Heart right ventricle (tissue), 16 donors: ENCODE measurements at places on chromosomes 11 and 22. TPM values are rescaled to one million over a fixed set of nuclear protein-coding genes. Genes with fewer than 3 reads are reported as not detected.
A peak's percentile ranks its signal among the peaks of the same experiment; 100 is the strongest.

The CFAP300 gene
- total RNA-seq = 0.61 TPM

DNA sequence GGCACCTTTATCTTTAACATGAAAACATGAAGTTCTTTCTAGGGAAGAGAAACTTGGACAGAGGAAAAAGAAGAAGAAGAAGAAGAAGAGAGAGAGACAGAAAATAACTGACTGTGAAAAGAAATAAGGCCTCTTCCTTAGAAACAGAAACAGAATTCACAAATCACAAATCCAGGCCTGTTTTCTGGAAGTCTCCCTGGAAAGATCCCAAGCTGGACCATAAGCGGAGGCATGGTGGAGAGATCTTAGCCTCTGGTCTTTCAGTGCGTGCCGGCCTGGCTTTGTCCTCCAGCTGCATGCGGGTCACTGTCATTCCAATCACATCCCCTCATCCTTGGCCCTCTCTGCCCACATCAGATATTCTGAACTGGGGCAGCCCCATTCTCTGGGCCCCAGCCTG is 6.9 kb downstream of the FXYD6 start:
- H3K4me3 ChIP-seq = no peak overlapping the region
- no peaks in the 10 kb centered on the region for H3K27me3 ChIP-seq
- H3K36me3 ChIP-seq = no peaks in the 10 kb centered on the region

GRCh38 chr11:134346101-134346975 is 14.6 kb downstream of the GLB1L2 start:
- no peaks in the 10 kb centered on the region for H3K4me1 ChIP-seq
- H3K27ac ChIP-seq = no peak overlapping the region
- no peaks in the 10 kb centered on the region for H3K27me3 ChIP-seq
- no peaks in the 10 kb centered on the region for H3K36me3 ChIP-seq

GRCh38 chr22:49693416-49693815 is 134.3 kb downstream of the BRD1 start:
- no peaks in the 10 kb centered on the region for H3K4me1 ChIP-seq
- H3K27me3 ChIP-seq = peaks cover 3% of the 10 kb centered on the region
- H3K27ac ChIP-seq = no peak overlapping the region
- H3K4me3 ChIP-seq = no peak overlapping the region
- DNase-seq = no peak

DNA sequence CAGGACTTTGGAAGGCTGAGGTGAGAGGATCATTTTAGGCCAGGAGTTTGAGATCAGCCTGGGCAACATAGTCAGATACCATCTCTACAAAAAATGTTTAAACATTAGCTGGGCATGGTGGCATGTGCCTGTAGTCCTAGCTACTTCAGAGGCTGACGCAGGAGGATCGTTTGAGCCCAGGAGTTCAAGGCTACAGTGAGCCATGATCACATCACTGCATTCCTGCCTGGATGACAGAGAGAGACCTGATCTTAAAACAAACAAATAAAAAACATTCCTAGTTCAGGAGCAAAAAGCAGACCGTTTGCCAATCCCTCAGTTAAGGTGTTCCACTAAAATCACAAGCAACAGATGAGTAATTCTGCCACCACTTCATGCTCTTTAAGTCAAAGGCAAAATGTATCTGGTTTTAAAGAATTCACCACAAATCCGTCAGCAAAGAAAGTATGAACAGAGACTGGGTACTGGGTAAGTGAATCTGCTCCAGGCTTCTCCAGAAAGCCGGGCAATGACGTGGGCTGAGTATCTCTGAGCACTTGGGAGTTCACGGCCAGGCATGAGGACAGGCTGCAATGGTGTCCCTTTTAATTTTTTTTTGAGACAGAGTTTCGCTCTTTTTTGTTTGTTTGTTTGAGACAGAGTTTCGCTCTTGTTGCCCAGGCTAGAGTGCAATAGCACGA is 19.5 kb downstream of the CLTCL1 start:
- H3K36me3 ChIP-seq = peaks cover 7% of the 10 kb centered on the region
- no peak overlapping the region for H3K27ac ChIP-seq
- H3K27me3 ChIP-seq = no peaks in the 10 kb centered on the region

The SIRT3 gene
- total RNA-seq = 34.5 TPM

DNA sequence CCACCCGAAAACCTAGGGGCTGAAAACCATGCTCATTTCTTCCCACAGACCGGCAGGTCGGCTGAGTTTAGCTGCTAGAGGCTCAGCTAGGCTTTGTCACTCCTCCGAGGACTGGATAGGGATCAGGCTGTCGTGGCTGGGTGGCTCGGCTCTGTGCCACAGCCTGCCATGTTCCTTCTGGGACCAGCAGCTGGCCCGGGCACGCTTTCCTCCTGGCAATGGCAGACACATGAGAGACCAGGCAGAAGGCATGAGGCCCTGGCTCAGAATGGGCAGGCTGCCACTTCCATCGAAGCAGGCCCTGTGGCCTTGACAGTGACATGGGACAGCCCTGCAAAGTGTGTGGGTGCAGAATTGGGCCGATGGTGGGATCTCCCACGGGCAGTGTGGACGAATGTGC is 20.9 kb downstream of the PARVG start:
- peak; percentile 37 for DNase-seq
- H3K27me3 ChIP-seq = peaks cover 13% of the 10 kb centered on the region
- H3K4me3 ChIP-seq = no peak overlapping the region
- H3K27ac ChIP-seq = no peak overlapping the region
- no peaks in the 10 kb centered on the region for H3K36me3 ChIP-seq

The SIPA1 gene
- total RNA-seq = 39.7 TPM

- H3K4me1 ChIP-seq = peaks cover 57% of the 10 kb centered on the region
- no peak for DNase-seq
- H3K27me3 ChIP-seq = no peaks in the 10 kb centered on the region
- H3K36me3 ChIP-seq = peaks cover 7% of the 10 kb centered on the region
- no peak overlapping the region for H3K4me3 ChIP-seq
Measured at GRCh38 chr11:36456156-36456555, 53.9 kb downstream of the TRAF6 start.

GRCh38 chr11:2508793-2509192 is 64.0 kb downstream of the KCNQ1 start:
- no peak overlapping the region for H3K4me3 ChIP-seq
- H3K27ac ChIP-seq = no peak overlapping the region
- DNase-seq = no peak
- peaks cover 53% of the 10 kb centered on the region for H3K4me1 ChIP-seq
- H3K27me3 ChIP-seq = no peaks in the 10 kb centered on the region
- no peaks in the 10 kb centered on the region for H3K36me3 ChIP-seq

GRCh38 chr22:31491218-31491962 is 1.7 kb upstream of the EIF4ENIF1 start:
- DNase-seq = no peak
- peaks cover 19% of the 10 kb centered on the region for H3K36me3 ChIP-seq
- H3K27ac ChIP-seq = peak overlapping the region; percentile 99
- no peaks in the 10 kb centered on the region for H3K27me3 ChIP-seq
- H3K4me1 ChIP-seq = peaks cover 8% of the 10 kb centered on the region

GRCh38 chr22:49963647-49964026 is 3.1 kb downstream of the PIM3 start:
- H3K4me3 ChIP-seq = peak overlapping the region; percentile 95
- H3K27me3 ChIP-seq = no peaks in the 10 kb centered on the region
- no peak for DNase-seq
- no peak overlapping the region for H3K27ac ChIP-seq

The SCGB2A2 gene
- total RNA-seq = not detected

GRCh38 chr11:3959015-3959902 is 103.8 kb downstream of the STIM1 start:
- H3K27me3 ChIP-seq = no peaks in the 10 kb centered on the region
- DNase-seq = no peak
- H3K4me3 ChIP-seq = no peak overlapping the region
- no peak overlapping the region for H3K27ac ChIP-seq
- H3K36me3 ChIP-seq = no peaks in the 10 kb centered on the region

The ENTHD1 gene
- not detected for total RNA-seq

- no peak overlapping the region for H3K27ac ChIP-seq
- H3K4me1 ChIP-seq = no peaks in the 10 kb centered on the region
- H3K36me3 ChIP-seq = no peaks in the 10 kb centered on the region
- H3K27me3 ChIP-seq = no peaks in the 10 kb centered on the region
- DNase-seq = no peak
- no peak overlapping the region for H3K4me3 ChIP-seq
Measured at GRCh38 chr22:27603111-27603799, 198.3 kb downstream of the MN1 start.

DNA sequence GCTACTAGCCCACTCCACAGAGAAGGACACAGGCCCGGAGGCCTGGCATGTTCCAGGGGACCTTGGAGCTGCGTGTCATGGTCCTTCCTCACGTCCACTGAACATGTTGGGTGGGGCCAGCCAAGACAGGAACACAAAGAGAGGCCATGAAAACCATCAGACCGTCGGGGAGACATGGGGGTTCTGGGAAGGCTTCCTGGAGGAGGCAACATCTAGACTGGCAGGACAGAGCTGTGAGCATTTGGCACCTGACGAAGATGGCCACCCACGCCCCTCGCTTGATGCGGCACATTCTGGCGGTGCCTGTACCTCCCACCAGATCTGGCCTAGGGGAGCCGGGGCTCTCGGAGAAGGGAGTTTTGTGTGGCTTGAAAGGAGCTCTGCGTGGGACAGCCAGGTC is 24.7 kb upstream of the ARHGAP8 start:
- peaks cover 24% of the 10 kb centered on the region for H3K4me1 ChIP-seq
- H3K36me3 ChIP-seq = no peaks in the 10 kb centered on the region
- no peaks in the 10 kb centered on the region for H3K27me3 ChIP-seq
